Stimulated activated CD4-positive, alpha-beta T cell treated with anti-CD3 and anti-CD28 coated beads, Interleukin-2, amount 100 ng/mL, for 4 hours (primary cell): ENCODE measurements at places on chromosomes 6 and 20.
A peak's percentile ranks its signal among the peaks of the same experiment; 100 is the strongest.

DNA sequence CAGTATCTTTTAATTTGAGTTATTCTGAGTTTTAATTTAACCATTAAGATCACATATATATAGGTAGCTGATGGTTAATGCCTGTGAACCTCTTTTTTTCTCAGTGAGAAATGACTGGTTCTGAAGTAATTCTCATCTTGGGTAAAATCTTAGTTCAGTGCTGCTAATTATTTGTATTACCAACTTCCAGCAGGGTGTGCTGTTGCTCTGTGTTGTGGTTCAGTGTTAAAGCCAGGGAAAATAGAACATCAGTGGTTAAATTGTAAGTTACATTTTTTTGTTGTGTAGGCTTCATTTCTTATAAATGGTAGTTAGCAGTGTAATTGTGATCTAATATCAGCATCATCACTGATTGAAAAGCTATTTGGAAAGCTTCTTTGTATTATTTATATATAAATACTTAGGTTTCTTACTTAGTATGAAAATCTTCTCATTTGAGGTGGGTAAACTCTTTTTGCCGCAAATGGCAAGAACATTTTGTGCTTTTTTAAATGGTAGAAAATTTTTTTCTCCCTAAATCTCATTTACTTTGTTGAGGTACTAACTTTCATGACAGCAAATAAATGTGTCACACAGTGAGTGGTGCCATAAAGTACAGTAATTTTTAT, 43.7 kb downstream of the CDC5L start:
- DNase-seq = peak; percentile 18

DNA sequence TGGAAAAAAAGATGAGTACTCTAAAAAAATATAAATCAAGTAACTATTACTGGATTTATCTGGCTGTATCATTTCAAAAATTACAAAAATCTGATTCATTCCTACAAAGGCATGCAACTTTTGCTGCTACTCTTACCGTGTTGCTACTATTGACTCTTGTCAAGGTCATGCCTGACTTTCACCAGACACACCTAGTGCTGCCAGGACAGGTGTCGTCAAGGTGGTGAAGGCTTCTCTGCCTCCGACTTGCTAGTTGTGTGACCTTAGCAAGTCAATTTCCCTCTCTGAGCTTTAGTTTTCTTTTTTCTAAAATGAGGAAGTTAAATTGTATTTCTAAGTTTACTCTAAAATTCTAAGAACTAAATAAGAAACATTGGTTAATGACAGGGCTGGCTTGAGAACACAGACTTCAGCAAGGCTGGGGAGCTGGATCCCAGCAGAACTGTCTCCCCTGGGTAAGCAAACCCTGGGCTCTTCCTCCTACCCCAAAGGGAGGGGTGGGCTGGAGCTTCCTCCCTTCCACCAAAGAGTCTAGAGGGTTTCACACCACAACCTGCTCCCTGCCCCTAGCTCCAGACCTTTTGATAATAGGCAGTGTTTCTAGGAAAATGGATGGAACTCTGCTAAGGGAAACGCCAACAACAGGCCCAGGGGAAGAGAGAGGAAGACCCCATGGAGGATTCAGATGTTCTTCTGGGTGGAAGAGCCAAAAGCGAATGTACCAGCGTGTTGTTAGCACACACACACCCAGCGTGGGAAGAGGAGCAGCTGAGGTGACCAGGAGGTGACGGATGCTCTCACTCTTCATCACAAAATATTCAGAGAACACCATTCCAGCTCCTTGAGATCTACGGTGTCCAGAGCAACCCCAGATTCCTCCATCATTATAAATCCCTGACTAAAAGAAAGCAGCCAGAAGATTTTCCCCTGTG, 47.9 kb upstream of the CITED2 start:
- no peak for DNase-seq

DNA sequence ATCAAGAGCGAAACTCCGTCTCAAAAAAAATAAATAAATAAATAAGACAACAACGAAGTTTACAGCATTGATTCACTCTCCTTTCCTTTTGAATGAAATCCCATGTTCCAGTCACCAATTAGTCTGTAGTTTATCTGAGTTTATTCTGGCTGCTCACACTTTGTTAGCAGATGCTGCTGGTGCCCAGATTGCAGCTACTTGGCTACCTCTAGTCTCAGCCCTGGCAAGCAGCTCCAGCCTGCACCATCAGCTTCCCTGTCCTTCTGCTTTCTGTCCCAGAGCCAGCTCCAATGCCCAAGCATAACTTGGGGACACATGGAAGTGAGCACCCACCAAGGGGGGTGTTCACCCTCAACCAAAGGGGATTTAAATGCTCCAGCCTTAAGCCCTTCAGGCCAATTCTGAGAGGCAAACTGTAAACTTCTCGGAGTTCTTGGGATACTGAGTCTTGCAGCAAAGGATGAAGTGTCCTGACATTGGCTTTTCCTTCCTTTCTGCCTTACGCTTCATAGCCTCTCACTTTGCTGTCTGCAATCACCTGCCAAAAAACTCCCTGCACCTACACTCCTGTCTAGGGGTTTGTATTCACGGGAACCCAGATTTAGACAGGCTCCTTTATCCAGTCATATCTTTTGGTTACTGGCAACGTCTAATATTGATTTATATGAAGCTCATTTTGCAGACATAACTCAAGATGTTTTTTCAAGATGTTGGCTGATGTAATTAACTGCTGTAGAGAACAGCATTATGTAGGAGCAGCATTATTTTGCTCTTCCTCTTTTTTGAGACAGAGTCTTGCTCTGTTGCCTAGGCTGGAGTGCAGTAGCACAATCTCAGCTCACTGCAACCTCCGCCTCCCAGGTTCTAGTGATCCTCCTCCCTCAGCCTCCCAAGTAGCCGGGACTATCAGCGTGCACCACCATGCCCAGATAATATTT, 9.8 kb upstream of the TASP1 start:
- DNase-seq = no peak

- DNase-seq = no peak
Measured at GRCh38 chr6:108622641-108623298, 62.1 kb downstream of the FOXO3 start.

GRCh38 chr20:13758884-13759283, 25.8 kb downstream of the ESF1 start:
- DNase-seq = no peak

DNA sequence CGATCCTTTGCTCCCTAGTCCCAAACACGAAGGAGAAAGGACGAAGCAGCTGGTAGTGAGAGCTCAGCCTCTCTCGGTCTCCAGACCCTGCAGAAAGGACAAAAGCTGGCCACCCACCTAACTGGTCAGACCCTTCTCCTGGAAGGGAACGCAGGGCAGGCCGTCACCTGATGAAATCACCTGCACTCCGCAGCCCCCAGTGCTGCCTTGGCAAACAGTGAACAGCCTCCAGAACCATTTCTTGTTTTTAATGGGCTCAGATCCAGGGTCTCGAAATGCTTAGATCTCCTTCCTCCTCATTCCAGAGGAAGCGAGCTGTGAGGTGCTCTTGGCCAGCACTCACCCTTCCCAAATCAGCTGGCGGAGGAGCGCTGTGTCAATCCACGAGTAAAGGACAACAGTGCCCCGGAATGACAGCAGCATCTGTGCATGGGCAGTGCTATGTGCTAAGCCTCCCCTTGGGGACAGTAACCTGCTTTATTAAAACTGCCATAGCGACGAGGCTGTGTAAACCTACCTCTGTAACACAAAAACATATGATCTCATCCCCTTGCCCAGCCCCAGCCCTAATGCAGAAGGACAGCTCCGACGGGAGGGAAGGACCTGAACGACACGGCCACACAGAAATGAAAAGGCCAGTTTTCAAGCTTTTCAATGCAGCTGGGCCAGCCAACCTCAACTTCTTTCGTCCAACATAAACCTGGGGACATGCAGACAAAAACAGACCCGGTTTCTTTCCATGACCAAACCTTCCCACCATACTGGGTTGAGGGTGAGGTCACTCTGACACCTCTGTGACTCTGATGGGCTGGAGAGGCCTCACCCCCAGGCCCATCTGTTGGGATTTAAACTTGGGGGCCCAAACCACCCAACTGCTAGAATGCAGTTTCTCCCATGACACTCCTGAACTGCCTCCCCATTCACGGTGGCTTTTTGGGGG, 43.3 kb downstream of the SULF2 start:
- DNase-seq = no peak

- no peak for DNase-seq
Measured at GRCh38 chr6:49543087-49543858, 7.2 kb upstream of the C6orf141 start.

GRCh38 chr6:130019326-130020072, 1.1 kb downstream of the L3MBTL3 start:
- DNase-seq = peak; percentile 19

GRCh38 chr6:39295611-39296011, 18.6 kb downstream of the KCNK17 start:
- DNase-seq = no peak

GRCh38 chr6:144190080-144190479, 39.8 kb downstream of the STX11 start:
- DNase-seq = no peak

GRCh38 chr6:137403855-137404254, 90.3 kb downstream of the OLIG3 start:
- no peak for DNase-seq

- DNase-seq = no peak
Measured at GRCh38 chr6:157984686-157985225, 3.1 kb downstream of the SYNJ2 start.

GRCh38 chr6:117206944-117207687, 58.2 kb upstream of the VGLL2 start:
- no peak for DNase-seq

DNA sequence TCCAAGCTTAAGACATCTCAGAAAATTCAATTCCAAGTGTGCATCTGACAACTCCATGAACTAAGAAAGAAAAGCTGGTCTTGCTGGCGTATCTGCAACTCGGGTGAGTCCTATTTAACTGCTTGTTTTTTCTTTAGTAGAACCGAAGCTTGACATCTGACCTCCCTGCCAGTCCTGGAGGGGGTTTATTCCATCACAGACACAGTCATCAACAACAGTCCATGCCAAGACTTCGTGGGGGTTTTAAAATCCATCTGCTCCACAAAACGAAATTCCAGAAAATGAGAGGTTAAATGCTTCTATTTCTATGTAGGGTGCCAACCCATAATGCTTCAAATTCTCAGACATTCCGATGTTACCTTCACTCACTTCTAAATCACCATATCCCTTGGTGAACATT, 133.9 kb downstream of the IPCEF1 start:
- no peak for DNase-seq
